ENCODE measurements at places on chromosomes 11 and 22.

GRCh38 chr11:130528298-130529261 is 80.1 kb downstream of the ADAMTS15 start:
- DNase-seq = no peak

GRCh38 chr11:1293619-1294015 is 15.8 kb downstream of the TOLLIP start:
- DNase-seq = no peak

- DNase-seq = no peak
Measured at GRCh38 chr11:72075109-72075508, 5.2 kb downstream of the NUMA1 start.

- no peak for DNase-seq
Measured at GRCh38 chr22:27514601-27515523, 286.7 kb downstream of the MN1 start.

DNA sequence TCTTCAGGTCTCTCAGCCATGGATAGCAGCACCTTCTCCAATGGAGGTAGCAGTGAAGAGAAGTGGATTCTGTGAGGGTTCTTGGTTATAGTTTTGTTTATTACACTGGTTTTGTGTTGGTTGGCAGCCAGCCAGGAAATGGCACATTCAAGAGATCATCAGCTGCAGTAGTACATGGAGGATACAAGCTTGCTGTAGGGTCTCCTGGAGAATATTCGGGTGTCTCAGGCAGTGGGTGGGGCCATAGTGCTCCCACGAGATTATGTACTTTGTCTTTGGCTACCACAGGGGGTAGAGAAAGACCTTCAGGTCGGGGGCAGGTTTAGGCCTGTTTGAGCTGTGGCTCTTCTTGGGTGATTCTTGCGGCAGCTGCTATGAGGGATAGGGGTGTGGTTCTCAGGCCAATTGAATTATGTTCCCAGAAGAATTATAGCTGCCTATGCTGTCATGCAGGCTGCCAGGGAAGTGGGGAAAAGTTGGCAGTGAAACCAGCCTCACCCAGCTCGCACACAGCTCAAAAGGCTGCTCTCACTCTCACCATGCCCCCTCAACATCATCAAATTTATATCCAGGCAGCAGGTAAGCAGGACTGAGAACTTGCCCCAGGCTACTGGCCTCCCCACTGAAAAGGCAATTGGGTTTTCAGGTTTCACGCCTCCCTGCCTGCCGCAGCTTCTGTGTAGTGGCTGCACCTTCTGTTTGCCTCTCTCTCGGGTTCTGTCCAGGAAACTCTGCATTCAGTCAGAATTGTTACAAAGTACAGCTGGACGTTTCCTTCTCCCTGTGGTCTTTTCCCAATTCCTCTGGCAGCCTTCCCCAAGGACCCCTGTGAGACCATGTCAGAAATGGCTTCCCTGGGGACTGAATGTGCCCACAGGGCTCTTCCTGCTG is 435.5 kb downstream of the LUZP2 start:
- DNase-seq = no peak

DNA sequence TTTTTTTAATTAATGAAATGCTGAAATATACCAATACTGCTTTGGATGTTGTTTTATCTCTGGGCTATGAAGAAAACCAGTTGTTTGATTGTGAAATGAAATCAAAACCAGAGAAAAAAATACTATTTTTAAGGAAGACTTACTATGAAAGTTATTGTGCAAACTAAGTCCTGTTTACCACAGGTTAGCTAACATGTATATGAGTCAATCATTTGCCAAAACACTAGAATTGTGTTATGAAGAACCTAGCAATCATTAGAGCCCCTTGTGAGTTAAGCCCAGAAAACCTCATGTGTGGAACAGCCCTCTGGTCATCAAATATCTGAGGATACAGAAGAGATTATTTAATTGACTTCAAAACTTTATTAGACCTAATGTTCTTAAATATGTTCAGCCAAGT is 83.7 kb downstream of the FAT3 start:
- DNase-seq = no peak

DNA sequence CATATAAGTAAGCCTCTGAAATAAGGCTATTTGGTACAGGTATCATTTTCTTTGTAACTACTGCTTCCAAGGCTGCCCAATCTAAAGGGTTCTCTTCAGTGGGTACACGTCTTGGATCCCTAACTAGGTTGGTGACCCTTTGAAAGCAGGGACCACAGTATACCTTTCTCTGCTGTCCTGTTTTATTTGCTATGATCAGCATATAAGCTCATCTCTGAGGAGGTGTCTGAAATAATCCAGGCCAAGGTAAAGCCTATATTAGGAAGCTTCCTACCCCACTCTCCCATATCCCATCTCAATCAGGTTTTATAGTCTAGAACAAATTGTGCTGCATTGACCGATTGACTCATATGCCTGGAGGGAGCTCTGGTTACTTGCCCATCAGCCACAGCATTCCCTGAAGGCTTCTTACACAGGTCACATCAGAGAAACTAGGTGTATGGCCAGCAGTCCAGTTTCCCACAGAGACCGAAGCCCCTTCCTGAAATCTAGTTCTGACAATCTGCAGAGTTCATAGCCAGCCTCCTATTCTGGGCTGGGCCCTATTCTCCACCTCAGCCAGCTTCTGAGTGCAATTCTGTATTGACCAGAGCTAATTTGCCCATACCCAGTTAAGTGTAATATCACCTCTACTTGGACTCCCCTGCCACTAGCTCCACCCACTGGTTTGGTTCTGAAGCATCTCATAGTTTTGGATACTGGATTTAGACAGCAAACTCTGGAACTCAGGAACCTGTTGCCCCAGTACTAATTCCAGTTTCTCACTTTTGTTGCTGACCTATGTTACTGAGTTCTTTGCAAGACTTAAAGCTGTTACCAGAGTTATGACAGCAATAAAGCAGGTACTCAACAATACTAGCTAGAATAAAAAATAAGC is 62.1 kb upstream of the ARHGAP20 start:
- no peak for DNase-seq

GRCh38 chr11:115696563-115696962 is 192.3 kb upstream of the CADM1 start:
- no peak for DNase-seq

DNA sequence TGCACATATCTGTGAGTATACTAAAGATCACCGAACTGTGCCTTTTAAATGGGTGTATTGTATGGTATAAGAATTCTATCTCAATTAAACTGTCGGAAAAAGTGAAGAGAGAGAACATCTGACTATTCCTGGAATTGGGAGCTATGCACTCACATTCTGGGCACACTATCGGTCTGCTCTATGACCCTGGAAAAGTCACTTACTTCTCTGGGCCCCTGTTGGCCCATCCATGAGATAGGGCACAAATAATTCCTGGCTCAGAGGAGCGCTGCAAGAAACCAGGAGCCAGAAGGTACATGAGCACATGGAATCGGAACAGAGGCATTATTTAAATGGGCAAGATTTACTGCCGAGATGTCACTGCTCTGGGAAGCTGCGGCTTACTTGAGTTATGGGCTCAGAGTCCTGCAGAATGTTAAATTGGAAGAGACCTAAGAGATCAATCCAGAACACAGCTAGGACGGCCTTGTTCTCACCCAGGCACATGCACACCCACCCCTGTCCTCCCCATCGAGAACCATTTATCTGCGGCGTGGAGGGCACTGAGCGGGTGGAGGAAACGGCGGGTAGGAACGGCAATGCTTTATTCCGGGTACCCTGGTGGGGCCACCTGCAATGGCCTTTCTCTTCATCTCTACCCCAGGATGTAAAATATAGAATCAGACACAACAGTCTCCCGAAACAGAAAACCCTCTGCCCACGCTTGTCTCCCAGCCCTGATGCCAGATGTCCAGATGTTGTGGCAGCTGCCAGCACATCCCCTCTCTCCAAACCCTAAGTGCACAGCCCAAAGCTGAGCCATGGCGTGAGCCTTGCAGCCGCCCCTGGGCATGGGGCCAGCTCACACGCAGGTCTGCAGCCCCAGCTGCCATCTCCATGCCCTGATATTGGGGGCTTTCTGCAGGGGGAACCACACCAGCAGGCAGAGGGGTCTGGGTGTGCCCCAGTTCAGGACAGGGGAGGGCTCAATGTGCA is 142.4 kb downstream of the DSCAML1 start:
- no peak for DNase-seq
